ENCODE measurements at places on chromosomes 6 and 20.

- DNase-seq, result no peak
Measured at GRCh38 chr6:24876499-24877465, 59.0 kb downstream of the RIPOR2 start.

- DNase-seq, result no peak
Measured at GRCh38 chr6:134249759-134250602, 67.9 kb downstream of the SGK1 start.

- no peak for DNase-seq
Measured at GRCh38 chr20:34600892-34601653, 42.6 kb downstream of the MAP1LC3A start.

GRCh38 chr20:37567671-37568588 is 40.3 kb upstream of the BLCAP start:
- DNase-seq, result no peak

DNA sequence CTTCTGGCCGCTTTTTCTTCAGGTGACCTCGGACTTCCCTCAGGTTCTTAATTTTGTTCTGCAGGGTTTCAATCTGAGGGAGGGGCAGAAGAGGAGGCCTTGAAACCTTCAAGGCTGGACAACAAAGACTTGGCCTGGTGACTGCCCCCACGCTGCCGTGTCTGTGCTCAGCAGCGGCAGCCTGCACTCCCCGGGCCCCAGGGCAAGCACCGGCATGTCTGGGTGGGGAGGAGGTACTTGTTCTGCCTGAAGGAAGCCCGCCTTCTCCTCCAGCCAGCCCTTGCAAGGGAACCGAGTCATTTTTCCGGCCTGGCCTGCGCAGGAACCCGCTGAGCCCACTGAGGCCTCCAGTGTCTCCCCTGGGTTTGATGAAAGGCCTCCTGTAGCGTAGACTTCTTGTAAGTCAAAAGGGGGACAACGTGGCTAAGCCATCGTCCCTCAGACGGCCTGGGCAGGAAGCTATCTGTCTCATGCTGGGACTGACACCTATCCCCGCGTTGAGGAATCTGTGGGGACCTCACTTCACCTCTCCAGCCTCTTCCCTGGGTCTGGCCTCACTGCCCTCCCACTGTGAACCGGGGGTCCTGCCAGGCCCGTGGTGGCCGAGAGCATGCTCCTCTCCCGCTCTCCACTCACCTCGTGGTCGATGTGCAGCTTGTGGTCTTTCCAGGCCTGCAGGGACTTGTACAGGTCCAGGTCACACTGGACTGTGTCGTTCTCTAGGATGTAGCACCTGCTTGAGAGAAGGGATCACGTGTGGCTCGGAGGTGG is 119.9 kb downstream of the SULF2 start:
- DNase-seq, result no peak

GRCh38 chr6:92538275-92538674 is 881.1 kb downstream of the EPHA7 start:
- no peak for DNase-seq

- no peak for DNase-seq
Measured at GRCh38 chr6:14286634-14287428, 169.3 kb downstream of the CD83 start.

All from GM04504 (cell line).